Lung (tissue), 17 donors: ENCODE measurements at places on chromosomes 7 and 10. TPM values are rescaled to one million over a fixed set of nuclear protein-coding genes. Genes with fewer than 3 reads are reported as not detected.

The CRHR2 gene
- total RNA-seq: 0.20 TPM

The STEAP1 gene
- total RNA-seq: 10.6 TPM

DNA sequence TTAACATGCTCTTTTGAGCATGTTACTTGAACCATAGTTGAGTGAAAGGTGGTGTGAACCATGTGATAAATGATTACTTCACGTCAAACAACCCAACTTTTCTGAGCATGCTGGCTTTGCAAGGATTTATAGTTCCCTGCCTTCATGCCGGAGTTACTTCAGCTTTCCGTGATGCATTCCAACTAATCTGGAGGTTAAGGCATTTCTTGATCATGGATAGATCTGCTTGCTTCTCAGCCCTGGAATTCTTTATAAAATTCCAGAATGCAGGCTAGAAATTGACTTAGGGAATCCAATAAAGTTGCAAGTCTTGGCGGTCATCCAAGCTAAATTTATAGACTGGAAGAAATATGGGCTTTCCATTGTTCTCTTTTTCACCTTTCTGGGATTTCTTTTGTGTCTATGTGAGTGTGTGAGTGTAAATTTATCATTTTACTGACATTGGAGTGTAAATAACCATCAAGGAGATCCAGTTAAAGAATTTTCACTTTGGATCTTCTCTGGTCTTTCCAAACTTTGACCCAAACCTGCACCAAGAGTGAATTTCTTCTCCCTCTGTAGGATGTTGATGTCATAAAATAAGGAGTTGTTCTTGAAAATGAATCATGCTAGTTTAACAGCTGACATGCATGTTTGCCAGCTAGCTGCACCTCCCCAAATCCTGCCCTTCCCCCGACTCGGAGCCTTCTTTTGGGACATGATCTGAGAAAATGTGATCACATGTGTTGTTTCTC, 289.0 kb downstream of the TWIST1 start:
- DNase-seq: no peak

DNA sequence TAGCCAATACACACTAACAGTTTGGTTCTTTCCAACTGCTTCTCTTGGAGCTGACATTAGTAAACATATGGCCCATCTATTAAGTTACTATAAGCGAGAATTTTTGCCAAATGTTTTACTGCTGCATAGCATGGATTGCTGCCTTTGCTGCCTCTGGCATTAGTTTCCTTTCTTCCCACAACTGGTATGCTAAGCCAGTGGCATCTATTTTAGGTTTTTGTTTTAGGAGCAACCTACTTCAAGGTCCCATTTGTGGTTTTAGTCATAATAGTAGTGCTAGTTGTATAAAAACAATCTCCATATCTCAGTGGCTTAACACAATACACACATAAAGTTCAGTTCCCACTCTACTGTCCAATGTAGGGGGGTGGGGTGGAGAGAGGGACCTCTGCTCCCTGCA, 25.9 kb upstream of the PANK1 start:
- no peak for DNase-seq

- DNase-seq: no peak
Measured at GRCh38 chr7:125930848-125931247, 1001.2 kb upstream of the POT1 start.

- peak; percentile 49 for DNase-seq
Measured at GRCh38 chr7:38929460-38930171, 20.6 kb upstream of the VPS41 start.

- DNase-seq: peak; percentile 1
Measured at GRCh38 chr10:133110133-133110532, 22.4 kb downstream of the ADGRA1 start.

- DNase-seq: no peak
Measured at GRCh38 chr7:152588350-152588749, 87.6 kb downstream of the XRCC2 start.

DNA sequence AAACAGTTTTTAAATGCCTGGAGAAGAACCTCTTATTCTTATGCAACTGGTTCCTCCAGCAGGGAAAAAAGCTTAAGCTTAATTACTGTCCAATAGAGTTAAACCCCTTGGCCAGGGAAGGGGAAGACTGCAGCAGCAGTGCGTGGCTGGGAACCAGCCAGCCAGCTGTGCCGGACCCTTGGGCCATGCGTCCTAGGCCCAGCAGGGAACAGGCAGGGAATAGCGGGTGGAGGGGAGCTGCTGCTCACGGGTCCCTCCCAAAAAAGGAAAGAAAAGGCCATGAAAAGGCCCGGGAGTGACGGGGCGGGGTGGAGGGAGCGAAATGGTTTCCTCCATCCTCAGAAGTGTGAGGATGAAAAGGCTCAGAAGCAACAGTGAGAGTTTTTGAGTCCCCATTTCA, 35.2 kb upstream of the HECW1 start:
- no peak for DNase-seq
